Effector memory CD4-positive, alpha-beta T cell (primary cell): ENCODE measurements at places on chromosomes 7 and 10.

DNA sequence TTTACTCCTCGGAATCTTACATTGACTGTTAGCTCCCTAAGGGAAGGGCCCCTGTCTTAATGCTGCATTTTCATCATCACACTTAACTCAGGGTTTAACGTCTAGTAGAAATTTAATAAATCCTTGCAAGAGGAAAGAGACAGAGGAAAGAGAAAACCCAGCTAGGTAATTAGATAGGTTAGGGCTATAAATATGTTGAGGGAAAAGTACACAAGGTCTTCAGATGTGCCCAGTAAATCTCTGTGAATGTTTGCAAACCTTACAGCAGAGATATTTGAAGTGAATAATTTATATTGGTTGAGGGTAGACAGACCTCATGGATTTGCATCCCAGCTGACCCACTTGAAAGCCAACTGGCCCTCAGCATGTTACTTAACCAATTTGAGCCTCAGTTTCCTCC lies 315.5 kb upstream of the NPVF start:
- no peak for DNase-seq

GRCh38 chr7:86947929-86948328 lies 111.5 kb downstream of the ELAPOR2 start:
- DNase-seq: no peak

DNA sequence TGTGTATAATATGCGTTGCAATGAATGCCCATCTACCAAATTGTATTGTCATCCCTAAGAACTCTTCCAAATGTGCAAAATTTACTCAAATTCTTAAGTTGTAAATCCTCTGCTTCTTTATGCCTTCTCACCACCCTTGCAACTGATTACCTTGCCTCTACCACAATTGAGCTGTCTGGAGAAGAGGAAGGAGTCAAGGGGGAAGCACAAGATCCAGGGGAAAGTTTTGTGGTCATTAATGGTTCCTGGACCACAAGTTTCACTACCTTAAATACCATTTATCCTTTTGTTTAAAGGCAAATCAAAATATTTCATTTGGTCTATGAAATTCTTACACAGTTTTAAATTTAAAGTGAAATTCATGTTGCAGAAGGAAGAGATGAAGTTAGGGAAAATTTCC lies 16.7 kb downstream of the CRPPA start:
- DNase-seq: no peak

DNA sequence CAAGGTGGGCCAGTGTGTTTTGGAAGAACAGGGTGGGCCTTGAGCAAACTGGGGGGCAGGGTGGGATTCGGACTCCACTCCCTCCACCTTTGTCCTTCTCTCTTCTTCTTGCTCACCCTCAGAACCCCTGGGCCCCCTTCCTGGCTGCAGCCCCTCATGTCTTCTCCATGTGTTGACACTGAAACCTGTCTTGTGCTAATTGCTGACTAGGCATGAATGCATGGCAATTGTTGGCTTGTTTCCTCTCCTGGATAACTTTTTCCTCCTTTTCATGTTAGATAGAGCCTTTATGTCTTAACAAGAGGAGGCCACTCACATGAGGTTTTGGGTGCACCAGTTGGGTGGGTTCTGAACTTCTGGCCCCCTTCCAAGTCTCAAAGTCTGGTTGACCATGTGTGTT lies 181.6 kb upstream of the MKI67 start:
- DNase-seq: no peak

GRCh38 chr10:130771491-130771946 lies 540.0 kb downstream of the TCERG1L start:
- no peak for DNase-seq

DNA sequence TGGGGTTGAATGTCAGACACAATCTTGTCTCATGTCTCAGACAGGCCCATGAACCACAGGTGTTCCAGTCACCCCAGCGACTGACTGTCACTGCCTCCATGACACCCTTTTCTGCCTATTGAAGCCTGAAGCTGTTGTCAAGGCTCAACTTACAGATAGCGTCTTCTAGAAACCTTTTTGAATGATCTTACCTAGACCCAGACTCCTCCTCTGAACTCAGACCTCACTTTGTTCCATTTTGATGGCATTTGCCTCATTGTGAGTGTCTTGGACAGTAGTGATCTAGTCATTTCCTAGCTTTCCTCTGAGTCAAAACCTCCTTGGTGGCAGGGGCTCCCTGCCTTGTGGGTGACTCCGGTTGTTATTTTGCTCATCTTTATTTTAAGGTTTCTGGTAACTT lies 98.3 kb upstream of the AGK start:
- no peak for DNase-seq

GRCh38 chr7:120742372-120742771 lies 115.6 kb downstream of the TSPAN12 start:
- DNase-seq: no peak

DNA sequence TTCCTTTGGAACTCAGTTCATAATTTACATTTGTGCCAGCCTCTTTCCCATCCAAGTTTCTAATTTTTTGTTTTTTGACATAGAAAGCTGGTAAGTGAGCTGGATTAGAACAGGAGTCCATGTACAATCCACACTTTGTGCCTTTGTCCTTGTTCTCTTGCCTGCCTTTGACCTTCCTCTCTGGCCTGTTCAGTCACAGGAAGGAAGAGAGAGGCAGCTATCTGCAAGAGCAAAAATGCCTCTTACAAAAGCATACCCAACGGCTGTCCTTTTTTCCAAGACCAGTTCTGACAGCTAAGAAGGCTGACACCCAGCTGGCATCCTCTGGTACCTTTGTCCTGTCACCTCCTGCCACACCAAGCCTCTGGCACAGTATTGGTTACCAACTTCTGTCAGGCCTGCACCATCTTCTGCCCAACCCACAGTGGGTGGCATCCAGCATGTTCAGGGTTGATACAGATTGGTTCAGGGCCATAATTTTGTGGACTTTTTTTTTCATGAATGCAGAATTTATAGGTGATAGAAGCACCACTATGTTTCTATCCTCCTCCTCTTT lies 133.7 kb upstream of the KLF14 start:
- no peak for DNase-seq

DNA sequence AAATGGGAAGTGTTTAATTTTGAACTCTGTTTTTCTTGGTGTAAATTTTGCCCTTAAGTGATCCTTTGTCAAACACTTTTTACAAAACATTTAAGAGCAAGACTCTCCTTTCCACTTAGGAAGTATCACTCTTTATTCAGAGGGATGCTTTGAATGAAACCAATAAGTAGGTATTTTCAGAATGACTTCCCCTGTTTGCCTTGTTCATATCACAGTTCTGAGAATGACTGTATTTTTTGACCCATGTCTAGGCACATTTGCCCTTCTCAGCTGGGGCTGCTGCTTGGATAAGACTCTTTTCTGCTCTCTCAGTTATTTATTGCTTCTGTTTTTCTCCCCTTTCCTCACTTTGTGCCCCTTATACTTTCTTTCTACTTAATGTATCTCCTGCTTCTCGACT lies 98.2 kb downstream of the CCNY start:
- DNase-seq: no peak

DNA sequence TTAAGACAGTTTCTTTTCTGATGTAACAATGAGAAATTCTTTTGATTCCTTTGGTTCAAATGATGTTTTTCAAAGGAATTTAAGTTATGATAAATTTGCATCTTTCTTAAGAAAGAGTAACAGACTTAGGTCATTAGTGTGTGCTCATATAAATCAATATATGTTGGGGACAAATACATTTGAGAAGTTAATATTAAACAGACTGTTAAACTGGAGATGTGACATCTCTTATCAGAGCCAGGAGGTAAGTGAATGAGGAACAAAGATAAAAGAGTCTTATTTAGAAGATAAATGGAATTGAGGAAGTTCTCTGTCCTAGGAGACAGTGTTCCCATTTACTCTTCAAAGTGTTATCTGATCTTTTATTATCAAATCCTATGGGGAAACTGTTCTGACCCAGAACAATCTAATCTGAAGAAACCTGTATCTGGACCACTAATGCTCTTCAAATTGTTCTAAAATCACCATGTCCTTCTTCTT lies 104.8 kb upstream of the LAMB4 start:
- no peak for DNase-seq

GRCh38 chr10:72948762-72949161 lies 5.8 kb downstream of the PLA2G12B start:
- DNase-seq: no peak

- no peak for DNase-seq
Measured at GRCh38 chr7:132472463-132473120, 103.7 kb downstream of the PLXNA4 start.

GRCh38 chr7:87600130-87601124 lies at the start of gene ABCB1:
Gene ABCB1 (minus strand): TSS chr7:87600884. CDS start chr7:87600184, 700 bp downstream.
- DNase-seq: peak; percentile 12

- no peak for DNase-seq
Measured at GRCh38 chr7:99031496-99031895, 112.4 kb downstream of the SMURF1 start.

DNA sequence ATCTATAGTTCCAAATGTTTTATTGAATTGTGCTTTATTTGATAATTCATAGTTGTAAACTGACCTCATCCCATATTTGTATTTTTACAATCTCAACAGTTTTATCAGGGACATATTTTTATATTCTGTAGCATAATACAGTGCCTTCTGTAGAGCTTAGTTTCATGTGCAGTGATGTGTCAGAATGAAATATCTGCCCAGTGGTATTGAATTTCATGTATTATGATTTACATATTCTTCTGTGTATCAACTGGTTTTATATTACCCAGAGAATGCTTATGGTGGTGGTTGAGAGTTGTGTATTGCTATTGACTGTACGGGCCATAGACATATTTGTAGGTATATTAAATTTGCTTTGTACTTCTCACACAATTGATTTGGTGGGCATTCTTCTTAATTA lies 89.9 kb downstream of the KAT6B start:
- no peak for DNase-seq

GRCh38 chr10:31153692-31154091 lies 122.0 kb upstream of the ZNF438 start:
- DNase-seq: no peak

GRCh38 chr10:110737886-110738634 lies 93.9 kb downstream of the RBM20 start:
- DNase-seq: no peak

DNA sequence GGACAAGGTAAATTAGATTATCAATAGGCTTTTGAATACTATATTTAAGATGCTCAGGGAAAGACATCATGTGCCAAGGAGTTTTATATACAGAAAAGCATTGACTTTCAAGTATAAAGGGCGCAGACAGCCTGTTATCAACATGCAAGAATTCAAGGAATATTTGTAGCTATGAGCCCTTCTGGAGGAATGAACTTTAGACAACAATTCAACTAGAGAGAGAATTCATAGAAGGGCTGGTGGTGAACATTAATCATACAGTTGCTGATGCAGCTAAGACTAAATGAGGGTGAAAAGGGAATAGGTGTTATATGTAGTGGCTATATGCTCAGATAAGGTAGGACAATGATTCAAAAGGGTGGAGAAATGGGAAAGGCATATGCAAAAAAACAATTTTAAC lies 41.2 kb downstream of the AOAH start:
- no peak for DNase-seq

DNA sequence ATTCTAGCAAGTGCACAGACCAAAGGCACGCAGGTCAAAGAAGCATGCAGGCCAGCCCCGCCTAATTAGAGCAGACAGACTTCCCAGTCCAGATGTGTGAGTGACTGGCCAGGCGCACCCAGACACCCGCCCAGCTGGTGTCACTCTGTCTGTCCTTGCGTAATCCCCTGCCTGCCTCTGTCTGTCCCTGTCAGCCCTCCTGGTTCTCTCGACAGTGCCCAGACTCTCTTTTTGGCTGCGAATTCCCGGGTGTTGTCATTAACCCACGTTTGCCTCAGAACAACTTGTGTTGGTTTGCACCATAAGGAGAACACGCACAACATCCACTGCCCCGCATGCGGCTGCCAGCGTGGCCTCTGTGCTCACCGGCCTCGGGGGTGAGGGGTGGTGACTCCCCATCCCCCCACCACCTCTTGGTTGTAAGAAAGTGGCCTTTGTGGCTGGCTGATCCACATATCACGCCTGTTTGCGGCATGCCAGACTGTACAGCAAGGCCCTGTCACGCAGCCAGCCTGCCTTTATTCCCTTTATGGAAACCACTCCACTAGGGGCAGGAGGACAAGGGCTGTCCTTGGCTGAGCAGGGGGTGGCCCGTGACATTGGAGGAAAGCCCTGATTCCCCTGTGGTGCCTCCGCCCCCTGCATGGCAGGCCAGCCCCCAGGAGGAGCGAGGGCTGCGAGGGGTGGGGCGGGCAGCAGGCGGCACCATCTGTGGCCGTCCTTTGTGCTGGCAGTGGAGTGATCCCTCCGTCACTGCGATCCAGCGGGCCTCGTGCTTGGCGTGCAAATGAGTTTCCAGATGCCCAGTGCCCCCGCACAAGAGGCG lies 72.8 kb upstream of the PPIF start:
- DNase-seq: no peak

DNA sequence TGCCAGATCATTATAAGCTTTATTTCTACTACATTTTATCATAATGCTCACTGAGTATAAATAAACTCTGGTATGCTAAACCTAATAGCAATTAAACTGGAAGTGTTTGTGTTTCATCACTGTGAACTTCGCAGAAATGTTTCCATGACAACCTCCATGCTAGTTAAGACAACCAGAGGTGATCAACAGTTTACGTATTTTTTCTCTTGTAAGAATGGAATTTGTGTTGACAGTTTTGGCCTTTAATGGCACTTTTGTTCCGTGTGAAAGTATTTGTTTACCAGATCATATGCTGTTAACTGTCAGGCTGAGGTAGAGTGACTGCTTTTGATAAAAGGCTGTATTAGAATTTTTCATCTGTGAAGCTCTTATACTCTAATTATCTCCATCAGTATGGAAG lies 212.1 kb upstream of the PPP1R3A start:
- DNase-seq: no peak

DNA sequence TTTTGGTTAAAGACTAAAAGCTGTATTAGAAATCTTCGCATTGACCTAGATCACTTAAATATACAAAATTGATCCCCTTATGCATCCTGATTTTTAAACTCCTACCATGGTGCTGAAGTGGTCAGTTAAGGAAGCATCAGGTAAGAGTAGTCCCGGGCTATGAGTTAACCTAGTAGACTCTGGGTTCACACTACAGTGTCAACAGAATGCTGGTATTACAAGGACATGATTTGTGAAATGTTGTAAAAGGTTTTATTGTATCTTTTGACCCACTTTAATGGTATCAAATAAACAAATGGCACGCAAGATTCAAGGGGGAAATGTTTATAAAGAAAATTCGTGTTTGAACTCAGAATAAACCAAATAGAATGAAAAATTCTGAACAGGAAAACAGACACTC lies 36.8 kb downstream of the RTKN2 start:
- DNase-seq: no peak

DNA sequence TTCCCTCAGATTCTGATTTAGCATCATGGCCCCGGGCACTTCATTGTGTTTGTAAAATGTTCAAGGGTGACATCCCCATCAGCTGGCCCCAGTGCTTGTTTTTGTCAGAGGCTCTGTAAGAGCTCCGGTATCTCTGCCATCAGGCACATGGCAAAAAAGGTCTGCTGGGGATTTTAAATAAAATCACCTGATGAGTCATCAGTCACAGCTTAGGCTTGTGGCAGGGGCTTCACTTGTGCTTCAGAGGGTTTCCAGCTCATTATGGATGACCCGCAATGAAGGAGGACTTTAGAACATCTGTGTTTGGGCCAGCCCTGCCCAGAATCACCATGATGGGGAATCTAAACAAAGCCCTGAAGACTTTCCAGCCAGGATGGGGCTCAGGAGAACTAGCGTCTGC lies 259.9 kb downstream of the ZEB1 start:
- DNase-seq: no peak
